ENCODE measurements at places on chromosomes 12 and 14.
A peak's percentile ranks its signal among the peaks of the same experiment; 100 is the strongest.

DNA sequence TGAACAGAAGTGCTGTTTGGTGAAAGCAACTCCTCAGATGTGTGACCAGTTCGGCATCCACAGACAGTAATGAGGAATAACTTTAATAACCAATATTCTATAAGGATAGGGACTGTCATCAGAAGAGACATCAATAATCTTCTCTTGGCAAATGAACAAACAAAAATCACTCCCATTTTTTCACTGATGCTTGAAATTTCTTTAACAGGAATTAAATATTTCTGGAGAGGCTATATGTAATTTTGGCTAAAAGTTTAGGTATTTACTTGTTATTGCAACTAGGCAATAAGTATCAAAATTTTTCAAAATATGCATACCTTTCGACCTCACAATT lies 121.6 kb upstream of the EEA1 start:
- DNase-seq: no peak

DNA sequence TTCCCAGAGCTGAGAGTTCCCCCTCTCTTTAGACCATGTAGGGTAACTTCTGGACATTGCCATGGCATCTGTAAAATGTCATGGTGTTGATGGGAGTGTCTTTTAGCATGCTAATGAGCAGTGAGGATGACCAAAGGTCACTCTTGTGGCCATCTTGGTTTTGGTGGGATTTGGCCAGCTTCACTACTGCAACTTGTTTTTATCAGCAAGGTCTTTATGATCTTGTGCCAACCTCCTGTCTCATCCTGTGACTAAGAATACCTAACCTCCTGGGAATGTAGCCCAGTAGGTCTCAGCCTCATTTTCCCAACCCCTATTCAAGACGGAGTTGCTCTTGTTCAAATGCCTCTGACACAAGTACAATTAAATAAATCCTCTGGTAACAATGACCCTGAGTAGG lies 244.4 kb downstream of the NEDD1 start:
- no peak for DNase-seq

DNA sequence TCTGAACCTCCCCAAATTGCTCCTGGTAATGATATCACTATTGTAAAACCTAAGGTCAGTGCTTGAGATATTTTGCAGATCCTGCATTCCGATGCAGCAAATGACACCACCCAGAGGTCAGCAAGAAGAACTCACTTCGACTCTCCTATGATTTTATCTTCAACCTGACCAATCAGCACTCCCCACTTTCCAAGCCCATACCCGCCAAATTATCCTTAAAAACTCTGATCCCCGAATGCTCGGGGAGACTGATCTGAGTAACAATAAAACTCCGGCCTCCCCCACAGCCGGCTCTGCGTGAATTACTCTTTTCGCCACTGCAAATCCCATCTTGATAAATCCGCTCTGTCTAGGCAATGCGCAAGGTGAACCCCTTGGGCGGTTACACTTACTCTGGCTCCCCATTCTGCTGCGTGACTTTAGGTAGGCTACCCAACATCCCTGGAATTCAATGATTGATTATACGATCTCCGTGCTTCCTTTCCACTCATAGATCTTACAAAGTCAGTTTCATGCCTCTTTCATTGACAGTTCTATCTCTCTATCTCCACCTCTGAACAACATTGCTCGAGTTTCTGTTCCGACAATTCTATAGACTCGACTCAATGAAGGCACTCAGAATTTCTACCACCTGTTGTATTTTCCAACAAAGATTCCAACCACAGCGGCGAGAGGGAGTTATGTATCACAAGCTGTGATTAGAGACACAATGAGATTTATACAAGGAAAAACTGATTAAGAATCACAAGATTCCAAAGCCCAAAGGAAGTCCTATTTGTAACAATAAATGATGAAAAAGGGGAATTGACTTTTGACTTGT lies 939 bp downstream of the NPC2 start:
- DNase-seq: peak; percentile 60

DNA sequence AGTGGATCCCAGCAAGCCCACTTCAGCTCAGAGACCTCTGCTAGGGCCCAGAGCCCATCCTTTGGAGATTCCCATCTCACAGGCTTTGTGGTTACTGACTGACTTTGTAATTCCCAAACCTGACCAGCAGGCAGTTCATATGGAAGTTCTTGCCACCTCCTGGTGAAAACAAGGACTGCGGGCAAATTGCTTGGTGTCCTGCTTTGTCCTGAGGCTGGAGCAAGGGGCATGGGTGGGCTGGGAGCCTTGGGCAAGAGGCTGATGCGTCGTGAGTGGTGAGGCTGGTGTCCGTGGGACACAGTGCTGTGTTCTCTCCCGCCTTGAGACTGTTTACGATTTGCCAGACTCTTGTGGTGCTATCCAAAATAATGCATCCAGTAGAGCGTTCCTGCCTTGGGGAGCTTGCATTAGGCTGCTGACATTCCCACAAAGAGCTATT lies 91.0 kb downstream of the LRRC74A start:
- DNase-seq: no peak

GRCh38 chr12:43345023-43345422 lies 207.0 kb downstream of the ADAMTS20 start:
- DNase-seq: no peak

DNA sequence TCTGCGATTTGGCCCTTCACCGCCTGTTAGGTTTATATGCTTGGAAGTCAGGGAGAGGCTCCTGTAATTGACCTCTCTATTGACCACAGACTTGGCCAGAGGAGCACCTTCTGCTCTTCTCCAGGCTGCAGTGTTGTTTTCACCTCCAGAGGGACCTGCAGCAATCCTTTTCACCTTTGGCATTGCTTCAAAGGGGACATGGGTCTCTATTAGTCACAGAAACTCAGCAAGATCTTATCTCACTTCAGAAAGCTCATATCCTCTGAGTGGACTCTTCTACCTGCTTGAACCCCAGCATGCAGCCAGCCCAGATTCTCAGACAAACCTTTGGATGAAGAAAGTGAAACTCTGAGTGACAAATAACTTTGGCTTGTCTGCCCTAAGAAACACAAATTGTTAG lies 339.3 kb downstream of the NRXN3 start:
- DNase-seq: no peak

- no peak for DNase-seq
These were observed 3.0 kb downstream of the BDKRB2 start for GRCh38 chr14:96207686-96208085.

GRCh38 chr12:3128498-3129293 lies 51.5 kb downstream of the TSPAN9 start:
- no peak for DNase-seq

DNA sequence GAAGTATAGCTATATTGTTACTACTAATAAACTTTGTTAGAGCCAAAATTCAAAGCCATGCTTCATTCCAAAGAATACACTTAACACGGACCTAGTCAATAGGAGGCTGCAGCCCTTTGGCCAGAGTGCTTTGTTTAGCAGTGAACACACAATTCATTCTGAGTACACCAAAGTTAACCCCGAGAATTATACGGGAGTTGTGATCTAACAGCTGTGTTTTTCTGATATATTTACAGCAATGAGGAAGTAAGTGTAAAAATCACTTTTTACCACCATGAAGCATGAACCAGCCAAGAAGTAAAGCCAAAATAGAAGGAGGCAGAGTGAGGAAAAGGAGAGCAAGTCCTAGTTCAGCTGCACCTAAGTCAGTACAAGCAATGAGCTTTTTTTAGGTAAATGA lies 156.8 kb upstream of the PDE3A start:
- no peak for DNase-seq

DNA sequence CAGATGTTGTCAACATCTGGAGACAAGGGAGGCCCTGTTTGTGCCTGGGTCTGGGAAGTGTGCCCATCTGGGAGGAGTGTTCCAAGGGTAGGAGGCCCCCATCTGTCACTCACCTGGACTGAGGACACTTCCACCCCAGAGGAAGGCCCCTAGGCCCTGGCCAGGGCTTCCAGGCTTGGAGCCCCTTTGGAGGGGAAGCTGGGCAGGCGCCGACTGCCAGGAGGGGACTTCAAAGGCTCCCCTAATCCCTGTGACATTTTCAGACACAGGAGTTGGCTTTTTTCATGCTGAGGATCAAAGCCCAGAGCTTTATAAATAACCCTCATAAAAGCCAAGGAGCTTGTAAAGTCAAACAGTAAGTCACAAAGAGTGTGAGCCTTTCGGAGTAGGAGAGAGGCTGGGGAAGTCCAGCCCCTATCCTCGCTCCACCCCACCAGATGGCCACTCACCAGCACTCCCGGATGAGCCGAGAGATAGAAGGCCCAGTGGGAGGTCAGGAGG lies 17.6 kb upstream of the FAM222A start:
- DNase-seq: no peak

GRCh38 chr14:80850197-80850814 lies 91.2 kb downstream of the CEP128 start:
- DNase-seq: no peak

DNA sequence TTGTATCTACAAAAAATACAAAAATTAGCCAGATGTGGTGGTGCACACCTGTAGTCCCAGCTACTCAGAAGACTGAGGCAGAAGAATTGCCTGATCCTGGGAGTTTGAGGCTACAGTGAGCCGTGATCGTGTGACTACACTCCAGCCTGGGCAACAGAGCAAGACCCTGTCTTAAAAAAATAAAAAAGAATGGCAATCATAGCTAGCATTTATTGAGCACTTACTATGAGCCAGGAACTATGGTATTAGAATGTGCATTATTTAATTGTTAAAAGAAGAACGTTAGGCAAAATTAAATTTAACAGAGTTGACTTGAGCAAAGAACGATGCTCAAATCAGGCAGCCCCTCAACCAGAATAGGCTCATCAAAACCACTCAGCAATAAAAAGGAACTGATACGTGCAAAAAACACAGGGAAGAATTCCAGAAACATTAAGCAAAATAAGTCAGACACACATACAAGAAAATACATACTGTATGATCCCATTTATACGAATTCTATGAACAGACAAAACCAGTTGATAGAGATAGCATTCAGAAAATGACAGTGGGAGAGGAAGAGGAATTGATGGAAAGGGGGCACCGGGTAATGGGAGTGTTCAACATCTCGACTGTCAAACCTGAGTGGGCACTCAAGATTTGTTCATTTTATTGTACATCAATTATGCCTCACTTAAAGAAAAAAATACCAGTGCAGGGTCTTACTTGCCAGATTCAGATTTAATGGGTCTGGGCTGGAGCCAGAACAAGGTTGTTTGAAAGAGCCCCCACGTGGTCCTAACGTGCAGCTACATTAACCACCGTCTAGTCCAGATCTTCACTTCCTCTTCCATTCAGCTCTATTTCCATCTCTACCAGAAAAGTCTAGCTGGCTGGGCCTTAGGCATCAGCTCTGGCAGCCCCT lies 8.0 kb downstream of the SCNN1A start:
- DNase-seq: no peak

DNA sequence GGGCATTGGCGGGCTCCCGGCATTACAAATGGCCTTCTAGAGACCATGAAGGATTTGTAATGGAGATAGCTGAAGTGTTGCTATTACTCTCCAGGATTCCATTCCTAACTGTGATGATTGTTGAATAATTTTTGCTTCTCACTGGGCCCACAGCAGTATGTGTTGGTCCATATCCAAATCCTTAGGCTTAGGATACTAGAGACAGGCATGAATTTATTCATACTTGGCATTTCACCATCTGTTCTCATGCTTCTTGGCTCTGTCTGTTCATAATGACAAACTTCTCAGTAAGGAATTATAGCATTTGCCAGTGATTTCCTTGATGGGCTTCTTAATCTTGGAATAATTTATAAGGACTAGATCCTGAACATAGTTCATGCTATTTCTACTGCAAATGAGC lies 832.9 kb downstream of the C12orf50 start:
- no peak for DNase-seq

GRCh38 chr12:102061096-102061559 lies 663 bp downstream of the WASHC3 start:
- DNase-seq: peak; percentile 71

DNA sequence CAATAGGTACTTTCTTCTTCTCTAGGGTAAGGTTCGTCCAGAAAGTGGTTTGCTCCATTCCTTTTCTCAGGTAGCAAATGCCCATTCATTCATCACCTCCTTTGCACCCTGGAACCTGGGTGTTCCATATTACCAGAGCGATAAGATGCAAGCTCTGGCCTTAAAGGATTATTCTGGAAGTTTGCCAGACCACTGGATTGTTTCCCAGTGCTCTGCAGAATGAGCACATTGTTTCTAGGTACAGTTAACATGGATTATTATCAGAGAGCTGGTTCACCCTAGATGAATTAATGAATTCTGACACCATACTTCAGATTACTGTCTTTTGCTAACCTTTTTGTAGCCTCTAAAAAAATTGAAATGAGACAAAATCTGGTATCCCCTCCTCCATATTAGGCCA lies 170.9 kb upstream of the BMP4 start:
- no peak for DNase-seq

GRCh38 chr12:56346675-56347074 lies 8.0 kb downstream of the IL23A start:
- no peak for DNase-seq

DNA sequence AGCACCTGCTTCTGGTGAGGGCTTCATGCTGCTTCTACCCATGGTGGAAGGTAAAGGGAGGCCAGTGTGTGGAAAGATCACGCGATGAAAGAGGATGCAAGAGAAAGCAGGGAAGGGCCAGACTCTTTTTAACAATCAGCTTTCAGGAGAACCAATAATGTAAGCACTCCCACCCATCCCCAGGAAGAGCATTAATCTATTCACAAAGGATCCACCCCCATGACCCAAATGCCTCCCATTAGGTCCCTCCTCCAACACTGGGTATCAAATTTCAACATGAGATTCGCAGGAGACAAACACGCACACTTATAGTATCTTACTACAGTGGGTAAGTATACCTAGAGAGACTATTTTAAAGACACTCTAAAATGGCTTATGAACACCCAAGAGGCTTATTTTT lies 80.5 kb upstream of the TMCC3 start:
- DNase-seq: no peak

DNA sequence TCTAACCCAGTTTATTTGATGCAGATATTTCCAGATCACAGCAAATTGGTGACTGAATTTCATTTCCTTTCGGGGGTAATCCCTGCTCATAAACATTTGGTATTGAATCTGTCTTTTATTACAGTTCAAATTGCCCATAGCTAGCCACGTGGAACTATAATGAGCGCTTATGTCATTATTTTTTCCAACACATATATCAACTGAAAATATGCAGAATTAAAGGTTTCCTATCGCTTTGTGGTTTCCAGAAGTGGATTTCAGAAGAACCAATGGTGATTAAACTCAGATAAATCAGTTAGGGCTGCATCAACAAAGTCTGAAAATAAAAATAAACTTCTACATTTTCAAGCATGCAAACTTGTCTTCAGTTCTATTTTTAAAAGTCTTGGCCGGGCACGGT lies 111.9 kb downstream of the PIK3C2G start:
- DNase-seq: no peak

Measured in stimulated activated effector memory CD8-positive, alpha-beta T cell treated with anti-CD3 and anti-CD28 coated beads, Interleukin-12 subunit alpha, Interleukin-12 subunit beta, amount 100 ng/mL, for 72 hours (primary cell).